Mammary epithelial cell (primary cell): ENCODE measurements at places on chromosomes 11 and 22.

DNA sequence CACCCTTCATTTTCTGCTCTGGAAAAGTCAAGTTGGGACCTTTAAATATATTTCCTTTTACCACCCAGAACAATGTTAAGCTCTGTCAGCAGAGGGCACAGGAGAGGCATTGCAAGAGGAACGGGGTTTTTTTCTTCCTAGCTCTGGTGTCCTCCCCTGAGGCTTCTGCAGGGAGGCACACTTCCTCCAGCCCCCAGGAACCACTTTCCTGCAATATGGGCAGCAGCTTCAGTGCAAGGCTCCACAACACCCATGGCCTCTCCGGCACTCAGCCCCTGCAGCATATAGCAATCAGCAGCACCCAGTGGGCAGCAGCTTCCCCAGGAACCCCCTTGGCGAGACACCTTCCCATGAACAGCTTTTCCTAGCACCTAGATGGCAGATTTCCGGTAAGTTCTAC, 101.4 kb downstream of the SYT9 start:
- DNase-seq = peak; percentile 24

DNA sequence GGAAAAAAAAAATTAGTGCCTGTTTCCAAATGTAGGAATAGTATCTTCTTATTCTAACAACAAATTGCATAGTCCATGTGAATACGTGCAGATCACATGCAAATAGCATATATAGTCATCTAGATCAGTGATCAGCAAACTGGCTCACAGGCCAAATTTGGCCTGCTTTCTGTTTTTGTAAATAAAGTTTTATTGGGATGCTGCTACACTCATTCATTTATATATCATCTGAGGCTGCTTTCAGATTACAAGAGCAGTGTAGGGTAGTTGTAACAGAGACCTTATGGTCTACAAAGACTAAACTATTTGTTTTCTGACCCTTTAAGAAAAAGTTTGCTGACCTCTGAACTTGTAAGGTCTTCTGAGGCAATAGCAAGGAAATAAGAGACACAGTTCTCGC, 65.6 kb downstream of the SFI1 start:
- no peak for DNase-seq

DNA sequence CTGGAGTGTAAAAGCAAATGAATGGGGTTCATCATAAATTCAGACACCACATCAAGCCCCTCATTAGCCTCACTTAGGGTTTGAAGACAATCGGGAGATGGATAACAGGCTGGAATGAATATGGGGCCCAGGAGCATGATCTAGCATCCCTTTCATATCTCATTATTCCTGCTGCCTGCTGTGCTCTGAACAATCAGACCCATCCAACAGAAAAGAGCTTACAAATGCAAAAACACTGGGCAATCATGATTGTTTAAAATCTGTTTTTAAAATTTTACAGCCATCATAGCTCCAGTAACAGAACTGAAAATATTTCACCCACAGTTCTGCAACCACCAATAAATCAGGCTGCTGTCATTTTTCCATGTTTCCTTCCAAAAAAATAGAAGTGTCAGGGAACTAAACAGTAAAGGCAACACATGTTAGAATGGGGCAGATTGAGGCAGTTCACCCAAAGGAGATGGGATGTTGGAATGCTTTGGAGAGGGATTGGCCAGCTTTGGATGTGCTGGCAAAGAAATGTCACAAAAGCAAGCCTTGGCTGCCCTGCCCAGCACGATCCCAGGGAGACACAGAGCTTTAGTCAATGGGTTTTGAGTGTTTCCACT, 47.8 kb upstream of the BMAL1 start:
- no peak for DNase-seq

DNA sequence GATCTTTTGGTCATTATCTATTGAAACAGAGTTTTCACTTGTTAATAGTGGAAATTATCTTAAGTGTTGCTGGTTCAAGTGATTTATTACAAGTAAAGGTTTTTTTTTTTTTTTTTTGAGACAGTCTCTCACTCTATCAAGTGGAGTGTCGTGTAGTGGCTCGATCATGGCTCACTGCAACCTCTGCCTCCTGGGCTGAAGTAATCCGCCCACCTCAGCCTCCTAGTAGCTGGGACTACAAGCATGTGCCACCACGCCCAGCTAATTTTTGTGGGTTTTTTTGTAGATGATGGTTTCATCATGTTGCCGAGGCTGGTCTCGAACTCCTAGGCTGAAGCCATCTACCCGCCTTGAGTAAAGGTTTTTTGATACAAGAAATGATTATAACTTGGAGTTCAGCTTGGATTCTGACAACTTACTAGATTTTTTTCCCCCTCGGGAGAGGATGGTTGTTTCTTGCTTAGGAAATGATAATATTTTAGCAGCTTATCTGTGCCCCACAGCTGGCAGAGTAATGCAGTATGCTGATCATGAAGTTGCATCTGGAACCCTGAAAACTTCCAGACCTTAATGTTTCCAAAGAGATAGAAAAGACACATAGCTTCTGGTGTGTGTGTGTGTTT, 68.9 kb downstream of the MTMR3 start:
- DNase-seq = peak; percentile 30

- peak; percentile 6 for DNase-seq
Observed at GRCh38 chr11:78460471-78460870, 42.9 kb upstream of the GAB2 start.

DNA sequence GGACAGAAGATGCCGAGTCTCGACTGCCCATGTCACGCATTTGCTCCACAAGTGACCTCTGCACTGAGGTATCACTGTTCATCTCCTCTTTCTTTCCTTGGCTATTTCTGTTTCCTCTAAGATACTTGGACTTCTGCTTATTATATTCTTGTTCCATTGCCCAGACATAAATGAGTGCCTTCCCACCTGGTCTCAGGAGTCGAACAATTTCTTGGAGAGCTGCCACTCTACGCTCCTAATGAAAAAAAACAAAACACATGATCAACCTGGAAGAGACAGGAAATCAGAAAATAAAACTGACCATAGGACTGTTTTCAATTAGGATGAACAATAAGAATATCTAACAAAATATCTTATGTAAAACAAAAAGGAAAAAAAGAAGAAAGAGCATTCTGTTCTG, 47.4 kb upstream of the CWF19L2 start:
- DNase-seq = no peak

DNA sequence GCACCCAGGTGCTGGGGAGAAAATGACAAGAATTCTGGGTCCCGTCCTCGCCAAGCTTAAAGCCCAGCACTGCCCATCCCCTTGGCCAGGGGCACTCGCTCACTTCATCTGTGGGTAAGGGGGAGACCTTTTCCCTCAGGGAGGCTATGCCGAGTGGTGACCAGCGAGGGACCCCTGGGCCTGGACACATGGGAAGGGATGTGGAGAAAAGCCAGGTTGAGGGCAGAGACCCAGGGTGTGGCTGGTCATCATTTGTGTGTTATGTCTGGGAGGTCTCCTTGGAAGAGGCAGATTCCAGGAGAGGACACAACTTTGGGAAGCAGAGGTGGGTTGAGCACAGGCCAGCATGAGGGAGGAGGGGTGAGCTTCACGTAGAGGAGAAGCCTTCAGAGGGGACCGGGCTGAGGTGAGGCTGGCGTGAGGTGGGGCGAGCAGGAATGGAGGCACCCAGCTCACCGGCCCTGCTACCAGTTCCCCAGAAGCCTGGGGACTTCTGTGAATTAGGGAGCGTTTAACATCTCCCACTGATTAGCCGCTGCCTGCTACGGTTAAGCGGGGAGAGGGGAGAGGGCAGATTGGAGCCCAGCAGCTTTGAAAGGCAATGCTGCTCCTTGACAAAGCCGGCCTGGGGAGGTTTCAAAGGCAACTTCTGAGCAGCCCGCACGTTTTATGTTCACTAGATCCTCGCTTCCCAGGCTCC, 25.8 kb upstream of the NECTIN1 start:
- DNase-seq = no peak

- DNase-seq = peak; percentile 36
Observed at GRCh38 chr22:46546466-46547178, 9.2 kb upstream of the CELSR1 start.

DNA sequence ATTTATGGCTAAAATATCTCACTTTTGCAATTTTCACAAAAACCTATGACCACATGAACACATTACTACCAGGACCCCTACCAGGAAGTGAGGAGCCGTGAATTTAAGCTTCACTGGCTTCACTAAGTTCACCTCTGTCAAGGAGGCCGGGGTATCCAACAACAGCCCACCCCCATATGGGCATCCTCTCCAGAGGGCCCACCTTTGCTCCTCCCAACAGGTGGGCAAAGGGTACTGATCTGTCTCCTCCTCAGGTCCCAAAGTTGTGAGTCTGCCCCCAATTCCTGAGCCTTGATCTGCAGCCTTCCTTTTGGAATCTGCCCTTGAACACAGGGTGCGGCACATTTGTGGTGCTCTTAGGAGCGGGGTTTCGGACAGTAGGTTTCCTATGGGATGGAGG, 66.9 kb downstream of the OTOG start:
- DNase-seq = no peak

DNA sequence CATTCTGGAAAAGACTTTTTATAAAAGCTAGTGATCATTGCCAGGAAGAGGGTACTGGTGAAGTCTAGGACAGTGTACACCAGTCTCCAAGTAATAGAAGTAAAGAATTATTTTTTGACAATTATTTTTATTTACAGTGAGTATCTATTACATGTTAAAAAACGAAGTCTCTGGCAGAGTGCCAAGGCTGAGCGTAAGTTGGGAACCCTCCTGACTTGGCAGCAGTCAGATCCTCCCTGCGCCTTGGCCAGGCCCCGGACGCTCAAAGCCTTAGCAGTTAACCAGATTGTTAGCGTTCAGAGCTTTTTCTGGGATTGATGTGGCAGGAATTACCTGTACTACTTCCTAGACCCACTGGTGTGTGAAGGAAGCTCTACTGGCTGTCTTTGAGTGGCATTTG, 38.1 kb upstream of the CTTN start:
- DNase-seq = no peak

- peak; percentile 94 for DNase-seq
Observed at GRCh38 chr11:123083623-123084029, 21.7 kb upstream of the HSPA8 start.

DNA sequence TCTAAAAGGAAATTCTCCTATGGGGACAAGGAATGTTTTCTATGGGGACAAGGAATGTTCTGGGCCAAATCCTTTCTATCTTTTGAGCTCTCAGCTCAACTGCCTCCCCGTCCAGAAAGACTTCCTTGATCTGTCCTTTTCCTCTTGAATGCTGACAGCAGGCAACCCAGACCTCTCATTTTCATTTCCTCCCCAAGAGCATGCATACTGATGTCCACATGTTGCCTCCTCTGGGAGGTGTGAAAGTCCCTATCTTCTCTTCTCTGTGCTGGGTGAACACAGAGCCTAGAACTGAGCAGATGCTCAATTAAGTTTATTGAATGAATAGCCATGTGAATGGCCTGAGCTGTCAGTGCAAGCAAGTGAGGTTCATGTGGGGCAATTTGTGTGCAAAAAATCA, 331.9 kb upstream of the NARS2 start:
- DNase-seq = no peak

GRCh38 chr22:27220339-27220738, 563.0 kb downstream of the MIAT start:
- DNase-seq = peak; percentile 81

DNA sequence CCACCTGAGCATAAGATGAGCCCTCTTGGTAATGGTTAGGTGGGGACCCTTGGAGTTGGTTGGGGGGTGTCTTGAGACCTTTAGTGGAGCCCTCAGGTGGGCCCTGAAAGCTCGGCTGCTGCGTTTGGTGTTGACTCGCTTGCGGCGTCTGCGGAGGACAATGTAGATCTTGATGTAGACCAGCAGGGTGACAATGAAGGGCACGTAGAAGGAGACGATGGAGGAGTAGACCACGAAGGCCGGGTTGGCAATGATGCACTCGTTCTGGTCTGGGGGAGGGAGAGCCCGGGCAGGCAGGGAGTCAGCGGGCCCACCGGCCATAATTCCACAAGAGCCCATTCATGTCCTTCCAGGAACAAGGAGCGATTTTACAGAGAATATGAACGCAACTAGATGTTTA, 27.8 kb downstream of the ANKK1 start:
- no peak for DNase-seq

- DNase-seq = no peak
Observed at GRCh38 chr11:129368889-129369672, 6.6 kb upstream of the BARX2 start.

GRCh38 chr22:33789690-33790253, 130.5 kb downstream of the LARGE1 start:
- DNase-seq = no peak

GRCh38 chr22:47333625-47334024, 571.2 kb downstream of the TBC1D22A start:
- DNase-seq = peak; percentile 4

DNA sequence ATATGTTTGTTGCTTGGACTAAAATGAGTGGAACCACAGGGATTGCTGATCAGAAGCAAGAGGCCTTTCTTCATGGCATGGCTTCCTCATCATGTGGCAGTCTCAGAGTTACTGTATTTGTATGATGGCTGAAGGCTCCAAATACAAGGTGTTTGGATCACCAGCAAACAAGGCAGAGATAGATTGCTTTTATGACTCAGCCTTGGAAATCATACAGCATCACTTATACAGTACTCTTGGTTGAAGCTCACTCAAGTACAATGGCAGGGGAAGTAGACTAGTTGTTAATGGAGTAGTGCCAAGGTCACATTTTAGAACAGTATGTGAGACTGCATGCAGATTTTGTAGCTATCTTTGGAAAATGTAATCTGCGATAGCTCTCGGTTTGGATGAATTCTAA, 16.6 kb downstream of the CAPRIN1 start:
- DNase-seq = peak; percentile 29

GRCh38 chr22:29325785-29326315, 10.4 kb upstream of the RASL10A start:
- DNase-seq = no peak

DNA sequence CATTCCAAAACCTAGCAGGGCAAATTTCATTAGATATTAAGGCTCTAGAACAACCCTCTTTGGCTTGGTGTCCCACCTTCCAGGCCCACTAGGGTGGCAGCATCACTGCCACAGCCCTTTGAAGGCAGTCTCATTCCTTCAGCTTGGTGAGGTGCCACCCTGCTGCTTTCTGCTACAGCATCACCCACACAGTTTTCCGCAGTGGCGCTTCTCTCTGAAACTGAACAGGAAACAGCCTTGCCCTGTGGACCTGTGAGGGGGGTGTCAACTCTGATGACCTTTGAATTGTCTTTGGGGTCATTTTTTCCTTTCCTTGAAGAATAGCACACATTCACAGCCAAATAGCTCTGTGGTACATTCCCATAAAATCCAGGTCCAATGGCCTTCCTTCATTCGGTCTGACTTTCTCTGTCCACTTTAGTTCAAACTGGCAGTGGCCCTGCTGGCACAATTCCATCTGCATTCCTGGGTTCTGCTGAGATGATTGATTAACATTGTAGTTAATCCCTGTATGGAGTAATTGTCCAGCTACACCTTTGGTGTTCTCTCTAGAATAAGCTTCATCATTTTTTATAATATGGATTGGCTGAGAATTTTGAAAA, 251.9 kb upstream of the FAT3 start:
- no peak for DNase-seq

- DNase-seq = no peak
Observed at GRCh38 chr11:14551380-14551779, 31.2 kb upstream of the PSMA1 start.
